ENCODE measurements at places on chromosomes 16 and 17. TPM values are rescaled to one million over a fixed set of nuclear protein-coding genes. Genes with fewer than 3 reads are reported as not detected.

Gene FBXL19
- 19.4 TPM for total RNA-seq

GRCh38 chr16:57815987-57816745, 13.9 kb upstream of the KIFC3 start:
- H3K27ac ChIP-seq = peak overlapping the region; percentile 94
- DNase-seq = peak; percentile 91
- H3K4me1 ChIP-seq = peaks cover 33% of the 10 kb centered on the region
- no peaks in the 10 kb centered on the region for H3K36me3 ChIP-seq

DNA sequence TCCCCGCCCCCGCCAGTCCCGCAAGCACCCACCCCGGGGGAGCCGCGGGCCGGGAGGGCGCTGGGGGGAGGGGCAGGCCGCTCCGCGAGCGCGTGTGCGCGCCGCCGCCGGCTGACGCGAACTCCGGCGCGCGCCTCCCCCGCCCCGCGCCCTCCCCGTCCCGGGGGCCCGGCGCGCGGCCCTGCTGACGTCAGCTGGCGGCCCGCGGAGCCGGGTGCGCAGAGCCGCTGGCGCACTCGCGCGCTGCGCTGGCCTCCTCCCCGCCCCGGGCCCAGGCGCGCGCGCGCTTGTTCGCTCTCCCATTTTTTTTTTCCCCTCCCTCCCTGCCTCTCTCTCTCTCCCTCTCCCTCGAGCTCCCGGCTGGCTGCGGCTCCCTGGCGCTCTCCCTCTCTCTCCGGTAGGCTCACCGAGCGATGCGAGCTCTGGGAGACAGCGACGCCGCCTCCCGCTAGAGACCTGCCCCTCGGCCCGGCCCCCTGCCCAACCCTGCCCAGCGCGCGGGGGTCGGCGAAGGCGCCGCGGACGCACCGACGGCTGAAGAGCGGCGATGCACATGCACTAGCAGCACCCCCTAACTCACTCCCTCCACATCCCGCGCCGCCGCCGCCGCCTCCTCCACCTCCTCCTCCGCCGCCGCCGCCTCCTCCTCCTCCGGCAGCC, at the start of gene GNAO1:
GNAO1 (plus strand) TSS at position 334 of the 660 bp plus-strand sequence. CDS start 747 bp downstream, outside the sequence.
- peaks cover 4% of the 10 kb centered on the region for H3K4me1 ChIP-seq
- H3K36me3 ChIP-seq = no peaks in the 10 kb centered on the region
- H3K4me3 ChIP-seq = peak within 1 kb of the TSS; percentile 85
- peak within 1 kb of the TSS; percentile 45 for H3K27ac ChIP-seq
- H3K27me3 ChIP-seq = peaks cover 77% of the 10 kb centered on the region
- peak; percentile 89 for DNase-seq

- H3K27ac ChIP-seq = peak overlapping the region; percentile 71
- no peak for DNase-seq
- peaks cover 3% of the 10 kb centered on the region for H3K4me1 ChIP-seq
- no peak overlapping the region for H3K4me3 ChIP-seq
These were observed 50.5 kb downstream of the YPEL2 start for GRCh38 chr17:59381716-59382570.

DNA sequence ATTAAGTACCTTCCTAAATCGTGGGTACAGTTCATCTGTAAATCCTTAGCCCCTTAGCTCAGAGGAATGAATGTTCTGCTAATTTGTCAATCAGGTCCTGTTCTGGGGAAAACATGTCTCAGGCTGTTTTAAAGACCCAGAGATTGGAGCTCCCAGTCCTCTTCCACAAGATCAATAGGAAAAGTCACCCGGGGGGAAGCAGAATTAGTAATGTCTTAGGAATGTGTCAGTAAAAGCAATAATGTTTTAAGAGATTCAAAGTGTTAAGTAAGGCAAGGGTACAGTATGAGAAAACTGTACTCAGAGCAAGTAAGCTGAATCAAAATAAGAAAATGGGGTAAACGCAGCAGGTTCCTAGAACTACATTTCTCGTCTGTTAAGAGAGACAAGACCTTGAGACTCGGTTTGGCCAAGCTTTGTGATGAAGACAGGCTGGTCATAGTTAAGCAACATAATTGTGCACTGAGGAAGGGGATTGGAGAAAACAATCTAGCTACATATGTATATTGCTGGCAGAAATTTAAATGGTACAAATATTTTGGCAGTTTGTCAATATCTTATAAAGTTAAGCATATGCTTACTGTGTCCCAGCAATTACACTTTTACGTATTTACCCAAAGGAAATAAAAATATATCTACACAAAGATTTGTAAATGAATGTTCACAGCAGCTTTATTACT, 192.9 kb upstream of the C17orf78 start:
- no peaks in the 10 kb centered on the region for H3K27me3 ChIP-seq
- H3K4me1 ChIP-seq = peaks cover 11% of the 10 kb centered on the region
- no peak overlapping the region for H3K4me3 ChIP-seq

DNA sequence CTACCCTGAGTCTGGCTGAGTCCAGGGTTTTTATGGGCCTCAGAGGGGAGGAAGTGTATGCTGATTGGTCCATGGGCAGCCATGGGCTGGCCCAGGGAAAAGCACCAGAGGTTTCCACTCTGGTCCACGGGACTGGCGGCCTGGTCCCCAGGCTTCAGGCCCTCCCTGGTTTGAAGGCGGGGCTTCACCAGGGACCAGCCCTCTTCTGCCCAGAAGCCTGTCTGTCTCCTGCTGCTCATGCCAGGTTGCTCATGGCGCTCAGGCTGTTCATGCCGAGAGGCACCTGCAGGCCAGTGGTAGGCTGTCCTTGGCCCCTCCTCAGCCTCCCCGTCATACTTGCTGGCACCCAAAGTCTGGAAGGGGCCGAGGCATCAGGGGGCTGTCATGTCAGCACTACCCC, 45.0 kb upstream of the CLEC19A start:
- H3K4me1 ChIP-seq = peaks cover 5% of the 10 kb centered on the region
- no peak overlapping the region for H3K4me3 ChIP-seq
- H3K27me3 ChIP-seq = no peaks in the 10 kb centered on the region
- H3K27ac ChIP-seq = no peak overlapping the region
- no peak for DNase-seq

DNA sequence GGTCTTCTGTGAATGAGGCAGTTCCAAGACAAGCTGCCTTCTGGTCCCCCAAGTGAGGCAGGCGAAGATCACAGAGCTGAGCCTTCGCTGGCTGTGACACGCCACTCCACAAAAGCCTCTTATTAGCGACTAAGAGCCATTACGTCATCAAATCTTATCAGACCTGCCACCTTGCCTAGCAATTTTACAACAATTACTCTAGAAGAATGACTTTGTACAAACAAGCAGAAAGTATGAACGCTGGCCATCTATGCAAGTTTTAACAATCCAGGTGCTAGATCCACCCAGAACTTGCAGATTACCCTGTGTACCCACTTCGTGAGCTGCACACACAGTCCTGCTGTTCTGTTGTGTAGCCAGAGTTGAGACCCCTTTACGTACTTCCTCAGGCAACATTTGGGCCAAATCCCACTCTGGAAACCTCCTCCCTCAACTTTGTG, 3.8 kb upstream of the ICAM2 start:
- no peaks in the 10 kb centered on the region for H3K27me3 ChIP-seq
- peak; percentile 54 for DNase-seq
- H3K4me3 ChIP-seq = no peak overlapping the region
- H3K27ac ChIP-seq = peak overlapping the region; percentile 66

Gene FGF11
- 1.4 TPM for total RNA-seq

DNA sequence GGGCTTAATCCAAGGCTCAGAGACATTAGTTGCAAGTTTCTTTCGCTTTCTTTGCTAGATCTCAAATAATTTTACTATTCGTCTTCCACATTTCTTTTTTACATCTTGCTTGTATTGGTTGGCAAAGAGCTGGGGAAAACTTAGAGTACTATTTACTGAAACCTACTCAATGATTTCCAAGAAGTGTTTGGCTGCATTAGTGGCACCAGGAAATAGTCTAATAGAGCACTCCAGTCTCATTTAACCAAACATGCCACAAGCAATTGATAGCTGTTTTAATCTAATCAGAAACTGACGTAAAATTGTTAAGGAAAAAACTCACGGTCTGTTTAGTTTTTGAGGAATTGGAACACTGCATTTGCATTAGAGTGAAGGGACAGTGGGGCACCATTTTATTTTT, 29.0 kb downstream of the NUP93 start:
- H3K27ac ChIP-seq = no peak overlapping the region
- H3K27me3 ChIP-seq = no peaks in the 10 kb centered on the region
- H3K4me3 ChIP-seq = no peak overlapping the region
- no peaks in the 10 kb centered on the region for H3K4me1 ChIP-seq

GRCh38 chr17:75755990-75756389, 9.0 kb downstream of the GALK1 start:
- no peak for DNase-seq
- no peaks in the 10 kb centered on the region for H3K36me3 ChIP-seq
- no peak overlapping the region for H3K27ac ChIP-seq
- no peak overlapping the region for H3K4me3 ChIP-seq

DNA sequence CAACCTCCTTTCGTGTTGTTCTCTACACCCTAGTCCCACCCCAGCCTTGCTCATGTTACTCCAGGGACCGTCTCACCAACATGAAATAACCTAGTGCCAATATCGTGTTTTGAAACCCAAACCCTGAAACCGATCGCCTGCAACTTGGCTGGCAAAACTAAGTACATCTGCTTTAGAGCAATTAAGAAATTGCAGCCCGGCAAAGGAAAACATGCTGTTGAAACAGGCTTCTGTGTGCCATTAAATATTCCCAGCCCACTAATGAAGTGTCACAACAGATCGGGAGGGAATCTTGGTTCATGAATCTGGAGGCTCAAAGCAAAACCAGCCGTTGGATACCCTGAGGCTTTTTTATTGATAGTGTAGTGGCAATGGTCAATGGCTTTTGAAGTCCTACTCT, 48.3 kb upstream of the GPR139 start:
- H3K27me3 ChIP-seq = peaks cover 4% of the 10 kb centered on the region
- no peak for DNase-seq
- no peak overlapping the region for H3K4me3 ChIP-seq
- H3K27ac ChIP-seq = no peak overlapping the region

DNA sequence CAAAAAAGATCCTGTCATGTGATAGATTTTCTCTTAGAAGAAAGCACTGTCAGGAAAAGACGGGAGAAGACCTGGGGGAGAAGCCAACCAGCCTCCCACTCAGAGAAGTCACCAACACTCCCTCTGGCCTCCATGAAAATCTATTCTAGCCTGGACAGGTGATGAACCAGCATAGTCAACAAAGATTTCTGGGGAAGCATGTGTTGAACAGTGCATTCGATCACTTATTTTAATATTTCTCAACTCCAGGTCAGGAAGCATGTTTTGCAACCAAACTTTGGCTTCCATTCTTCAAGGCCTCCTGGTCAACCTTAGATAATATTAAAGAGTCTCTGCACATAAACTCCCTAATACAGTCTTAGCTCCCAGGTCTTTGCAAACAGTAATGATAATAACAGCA, 74.7 kb upstream of the ERCC4 start:
- no peak for DNase-seq
- no peak overlapping the region for H3K27ac ChIP-seq
- H3K36me3 ChIP-seq = no peaks in the 10 kb centered on the region
- H3K4me3 ChIP-seq = no peak overlapping the region
- no peaks in the 10 kb centered on the region for H3K27me3 ChIP-seq

DNA sequence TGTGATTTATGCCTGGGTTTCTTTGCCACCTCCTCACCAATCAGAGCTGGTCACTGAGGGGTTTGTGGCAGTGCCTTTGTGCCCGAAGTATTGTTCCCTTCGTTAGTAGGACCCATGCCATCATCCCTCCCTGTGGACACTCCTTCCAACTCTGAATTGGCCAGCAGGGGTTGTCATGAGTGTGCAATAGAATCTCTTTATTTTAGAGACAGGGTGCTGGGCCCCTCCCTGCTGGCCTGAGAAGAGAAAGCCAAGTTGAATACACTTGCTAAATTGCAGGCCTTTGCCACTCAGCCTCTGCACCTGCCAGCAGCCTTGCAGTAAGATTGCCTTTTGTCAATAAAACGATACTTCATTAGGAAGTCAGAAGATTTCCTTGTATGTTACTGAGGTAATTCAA, 40.7 kb upstream of the SLC12A3 start:
- no peak overlapping the region for H3K4me3 ChIP-seq
- H3K36me3 ChIP-seq = no peaks in the 10 kb centered on the region
- no peak overlapping the region for H3K27ac ChIP-seq
- DNase-seq = no peak

Gene GINS3
- total RNA-seq = 3.0 TPM

Gene ATAD5
- 3.2 TPM for total RNA-seq

Gene KIF1C
- 51.3 TPM for total RNA-seq

GRCh38 chr16:79601931-79602627, 1.5 kb upstream of the MAF start:
- H3K27ac ChIP-seq = peak overlapping the region; percentile 97
- peak; percentile 91 for DNase-seq
- H3K4me3 ChIP-seq = peak overlapping the region; percentile 63

Gene KCNH6
- 0.33 TPM for total RNA-seq

- H3K4me1 ChIP-seq = peaks cover 1% of the 10 kb centered on the region
- H3K27ac ChIP-seq = no peak overlapping the region
- no peak for DNase-seq
These were observed 26.4 kb downstream of the DHX38 start for GRCh38 chr16:72120026-72120425.

- no peak for DNase-seq
- H3K36me3 ChIP-seq = no peaks in the 10 kb centered on the region
- no peak overlapping the region for H3K4me3 ChIP-seq
- no peaks in the 10 kb centered on the region for H3K4me1 ChIP-seq
- H3K27ac ChIP-seq = no peak overlapping the region
These were observed 39.7 kb downstream of the CACNG4 start for GRCh38 chr17:67004181-67004580.

DNA sequence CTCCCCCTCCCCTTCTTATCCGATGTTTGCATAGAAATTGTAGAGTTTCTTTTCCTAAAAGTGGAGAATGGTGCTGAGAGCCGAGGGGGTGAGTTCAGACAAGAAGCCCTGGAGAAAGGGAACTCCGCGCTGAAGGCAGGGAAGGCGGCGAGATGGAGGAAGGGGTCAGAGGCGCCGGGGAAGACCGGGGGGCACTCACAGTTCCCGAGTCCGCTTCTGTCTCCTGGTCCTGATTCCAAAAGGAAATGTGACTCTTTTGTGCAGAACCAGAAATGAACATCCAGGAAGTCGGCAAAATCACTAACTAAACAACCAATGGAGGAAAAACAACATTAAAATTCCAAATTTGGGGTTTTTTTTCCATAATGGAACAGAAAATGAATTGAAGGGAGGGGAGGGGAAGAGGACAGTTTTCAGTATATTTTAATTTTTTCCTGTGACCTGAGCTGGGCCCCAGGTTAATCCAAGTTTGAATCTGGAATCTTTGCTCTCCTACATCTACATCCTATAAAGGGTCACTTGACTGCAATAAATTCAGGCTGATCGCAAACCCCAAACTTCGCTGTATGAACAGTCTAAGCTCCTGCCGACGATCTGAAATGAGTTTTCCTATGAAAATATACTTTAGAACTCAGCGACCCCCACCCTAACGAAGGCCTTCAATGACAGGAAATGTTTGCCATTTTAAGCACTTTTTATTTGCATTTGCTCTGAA, 252.3 kb downstream of the C16orf95 start:
- no peak for DNase-seq
- no peak overlapping the region for H3K27ac ChIP-seq
- H3K36me3 ChIP-seq = no peaks in the 10 kb centered on the region
- H3K27me3 ChIP-seq = peaks cover 23% of the 10 kb centered on the region

Gene TP53TG3
- total RNA-seq = not detected
